ENCODE measurements at places on chromosomes 4 and X.

DNA sequence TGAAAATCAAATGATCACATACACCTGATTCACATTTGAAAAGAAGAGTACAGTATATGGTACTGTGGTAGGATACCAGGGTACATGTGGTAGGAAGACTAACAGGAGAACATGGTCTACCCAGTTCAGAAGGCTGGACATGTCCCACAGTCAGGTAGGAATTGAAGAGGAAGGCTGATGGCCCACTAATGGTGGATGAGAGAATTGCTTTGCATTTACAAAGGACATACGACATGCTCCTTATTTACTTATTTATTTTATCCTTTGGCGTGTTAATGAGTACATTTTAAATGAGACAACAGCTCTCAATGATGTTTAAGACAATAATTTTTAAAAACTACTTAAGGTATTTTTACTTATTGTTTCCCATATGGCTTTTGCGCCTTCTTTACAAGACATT, 106.7 kb upstream of the BMP2K start:
- no peak for DNase-seq

DNA sequence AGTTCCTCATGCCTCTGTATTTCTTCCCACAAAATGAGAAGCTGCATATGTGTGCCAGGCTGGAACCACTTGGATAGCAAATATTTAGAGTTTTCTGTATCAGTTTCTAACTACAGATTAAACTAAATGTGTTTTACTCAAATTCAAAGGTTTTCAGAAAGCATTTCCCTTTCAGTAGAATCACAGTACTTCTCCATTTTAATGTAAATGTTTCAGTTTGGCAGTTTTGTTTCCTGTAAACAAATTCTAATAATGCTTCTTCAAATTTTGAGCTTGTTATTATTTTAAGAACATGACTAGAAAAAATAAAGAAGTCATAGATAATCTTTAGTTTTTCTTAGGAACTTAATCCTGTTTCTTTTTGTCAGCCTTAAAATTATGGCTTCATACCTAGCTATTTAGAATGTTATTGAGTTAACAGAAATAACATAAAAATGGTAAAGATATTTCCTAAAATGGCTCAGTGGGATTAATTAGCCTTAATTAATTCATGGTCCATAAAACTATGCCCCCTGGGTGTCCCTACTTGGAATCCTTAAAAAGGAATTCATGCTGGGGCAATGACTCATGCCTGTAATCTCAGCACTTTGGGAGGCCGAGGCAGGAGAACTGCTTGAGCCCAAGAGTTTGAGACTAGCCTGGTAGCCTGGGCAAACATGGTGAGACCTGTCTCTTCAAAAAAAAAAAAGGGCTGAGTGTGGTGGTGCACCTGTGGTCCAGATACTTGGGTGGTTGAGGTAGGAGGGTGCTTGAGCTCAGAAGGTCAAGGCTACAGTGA, 83.8 kb upstream of the GPR34 start:
- no peak for DNase-seq

GRCh38 chr4:35709080-35709479, 535.2 kb downstream of the ARAP2 start:
- no peak for DNase-seq

- no peak for DNase-seq
Measured at GRCh38 chrX:40007131-40007755, 90.5 kb downstream of the BCOR start.

- no peak for DNase-seq
Measured at GRCh38 chr4:85452058-85452731, 22.8 kb upstream of the ARHGAP24 start.

DNA sequence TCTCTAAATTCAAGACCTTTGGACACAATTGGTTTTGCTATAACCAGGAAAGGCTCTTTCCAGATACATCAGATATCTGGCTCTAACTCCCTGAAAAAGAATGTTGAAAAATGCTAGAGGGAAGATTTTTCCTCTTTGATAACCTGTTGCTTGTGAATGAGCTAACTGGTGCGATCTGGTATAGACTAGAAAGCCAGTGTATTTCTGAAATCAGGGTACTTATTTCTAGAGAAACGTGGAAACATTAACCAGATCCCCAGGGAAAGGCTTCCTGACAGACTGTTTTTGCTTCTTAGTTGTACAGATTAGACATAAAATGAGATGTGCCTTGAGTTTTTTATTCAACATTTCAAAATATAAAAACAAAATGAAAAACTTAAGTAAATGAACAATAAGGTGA, 107.7 kb downstream of the NPNT start:
- DNase-seq, result no peak

- DNase-seq, result no peak
Measured at GRCh38 chr4:88985088-88985773, 71.8 kb downstream of the FAM13A start.

- DNase-seq, result no peak
Measured at GRCh38 chr4:79598801-79599200, 190.8 kb upstream of the GK2 start.

- no peak for DNase-seq
Measured at GRCh38 chr4:116358633-116359222, 726.6 kb downstream of the TRAM1L1 start.

GRCh38 chr4:153591441-153591840, 92.6 kb upstream of the TLR2 start:
- no peak for DNase-seq

GRCh38 chr4:73914071-73914470, 44.9 kb downstream of the CXCL1 start:
- no peak for DNase-seq

GRCh38 chr4:76518241-76518640, 83.2 kb downstream of the SHROOM3 start:
- no peak for DNase-seq

DNA sequence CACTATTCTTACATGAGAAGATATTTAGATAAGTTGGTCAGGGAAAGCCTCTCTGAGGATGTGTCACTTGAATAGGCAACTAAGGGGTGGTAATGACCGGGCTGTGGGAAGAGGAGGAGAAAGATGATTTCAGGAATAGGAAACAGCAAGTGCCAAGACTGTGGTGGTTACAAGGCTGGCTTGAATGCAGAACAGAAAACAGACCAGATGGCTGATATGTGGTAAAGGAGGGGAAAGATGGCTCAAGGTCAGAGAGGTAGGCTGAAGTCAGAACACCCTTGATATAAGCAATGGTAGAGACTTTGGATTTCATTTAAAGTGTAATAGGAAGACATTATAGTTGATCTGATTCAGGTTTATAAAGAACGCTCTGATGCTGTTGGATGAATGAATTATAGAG, 15.0 kb downstream of the TLR7 start:
- DNase-seq, result no peak

DNA sequence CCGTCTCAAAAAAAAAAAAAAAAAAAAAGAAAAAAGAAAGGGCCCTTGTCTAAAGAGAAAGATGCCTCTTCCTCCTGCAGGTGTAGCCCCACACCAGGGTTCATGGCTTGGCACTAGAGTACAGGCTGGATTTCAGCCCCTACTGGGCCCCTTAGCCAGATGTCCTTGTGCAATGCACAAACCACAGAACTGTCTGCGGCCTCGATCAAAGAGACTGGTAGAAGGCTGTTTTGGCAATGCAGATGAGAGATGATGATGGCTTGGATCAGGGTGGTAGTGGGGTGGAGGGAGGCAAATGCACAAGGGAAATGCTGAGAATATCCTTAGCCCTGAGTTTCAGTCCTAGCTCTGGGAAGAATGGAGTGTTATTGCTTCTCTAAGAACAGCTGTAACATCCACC, 26.5 kb upstream of the TSR2 start:
- no peak for DNase-seq

DNA sequence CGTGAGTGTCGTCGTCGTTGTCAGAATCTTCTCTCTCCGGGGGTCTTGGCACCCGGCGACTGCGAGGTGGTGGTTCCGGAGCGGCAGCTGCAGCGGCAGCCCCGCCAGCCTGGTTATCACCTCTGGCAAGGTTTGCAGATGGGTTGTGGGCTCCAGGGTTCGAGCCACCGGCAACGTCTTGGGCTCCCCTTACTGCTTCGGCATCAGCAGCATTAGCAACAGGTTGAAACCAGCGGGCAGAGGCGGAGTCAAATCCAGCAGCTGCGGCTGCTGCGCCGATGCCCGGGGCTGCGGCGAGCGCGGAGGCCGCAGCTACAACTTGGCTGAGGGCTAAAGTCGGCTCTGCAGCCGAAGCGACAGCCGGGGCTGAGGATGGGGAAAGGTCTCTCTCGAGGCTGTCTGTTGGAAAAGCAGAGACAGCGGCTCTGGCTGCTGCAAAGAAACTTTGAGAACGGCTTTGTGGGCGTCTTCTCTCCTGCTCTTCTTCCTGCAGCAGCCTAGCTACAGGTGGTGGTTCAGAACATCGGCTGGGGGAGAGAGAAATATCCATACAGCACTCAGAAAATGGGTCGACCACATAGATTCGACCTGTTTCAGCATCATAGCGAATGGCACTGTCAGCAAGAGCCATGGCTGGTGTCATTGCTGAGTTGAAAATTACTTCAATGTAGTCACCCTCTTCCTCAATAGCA, 3.6 kb downstream of the IRS4 start:
- peak; percentile 37 for DNase-seq

- no peak for DNase-seq
Measured at GRCh38 chr4:130197946-130198345, 1102.0 kb downstream of the C4orf33 start.

DNA sequence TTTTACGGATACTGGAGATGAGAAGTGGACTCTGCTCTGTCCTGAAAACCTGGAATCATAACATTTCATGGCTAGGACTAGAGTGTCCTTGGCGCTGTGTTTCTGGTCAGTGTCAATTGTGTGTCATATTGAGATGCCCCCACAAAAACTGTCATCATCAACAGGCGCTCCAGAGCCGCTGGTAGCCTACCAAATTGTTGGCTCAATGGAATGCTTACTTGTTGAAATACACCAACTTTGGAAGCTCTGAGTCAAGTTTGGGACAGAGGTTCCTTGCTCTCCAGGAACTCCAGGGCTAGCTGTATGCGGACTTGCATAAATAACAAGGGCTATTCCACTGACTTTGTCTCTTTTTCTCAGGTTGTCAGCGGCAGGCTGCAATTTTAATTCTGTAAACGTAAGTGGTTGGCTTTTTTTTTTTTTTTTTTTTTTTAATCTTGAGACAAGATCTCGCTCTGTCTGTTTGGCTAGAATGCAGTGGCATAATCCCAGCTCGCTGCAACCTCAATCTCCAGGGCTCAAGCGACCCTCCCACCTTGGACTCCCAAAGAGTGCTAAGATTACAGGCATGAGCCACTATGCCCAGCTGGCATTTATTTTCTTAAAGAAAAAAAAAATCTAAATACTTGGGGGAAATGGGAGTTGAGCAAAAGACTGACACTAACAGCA, 871 bp upstream of the HPGD start:
- no peak for DNase-seq

GRCh38 chr4:119138046-119138445, 2.4 kb downstream of the MYOZ2 start:
- no peak for DNase-seq

DNA sequence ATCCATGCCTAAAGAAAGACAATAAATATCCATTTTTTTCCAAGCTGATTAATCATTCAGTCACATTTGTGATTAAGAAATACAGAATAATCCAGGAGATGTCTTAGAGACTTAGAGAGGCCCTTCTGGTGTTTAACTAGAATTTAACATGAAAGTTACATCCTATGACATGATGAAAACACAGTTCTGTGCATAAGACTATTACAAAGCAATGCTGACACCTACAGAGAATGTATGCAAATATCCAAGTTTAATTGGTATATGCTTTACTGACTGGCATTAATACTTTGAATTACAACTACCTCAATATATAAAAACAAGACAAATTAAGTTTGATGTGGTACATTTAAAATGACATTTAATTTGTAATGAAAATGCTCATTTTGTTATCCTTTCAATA, 17.8 kb upstream of the TLL1 start:
- peak; percentile 4 for DNase-seq

- no peak for DNase-seq
Measured at GRCh38 chr4:153016592-153016991, 80.5 kb downstream of the FHDC1 start.

DNA sequence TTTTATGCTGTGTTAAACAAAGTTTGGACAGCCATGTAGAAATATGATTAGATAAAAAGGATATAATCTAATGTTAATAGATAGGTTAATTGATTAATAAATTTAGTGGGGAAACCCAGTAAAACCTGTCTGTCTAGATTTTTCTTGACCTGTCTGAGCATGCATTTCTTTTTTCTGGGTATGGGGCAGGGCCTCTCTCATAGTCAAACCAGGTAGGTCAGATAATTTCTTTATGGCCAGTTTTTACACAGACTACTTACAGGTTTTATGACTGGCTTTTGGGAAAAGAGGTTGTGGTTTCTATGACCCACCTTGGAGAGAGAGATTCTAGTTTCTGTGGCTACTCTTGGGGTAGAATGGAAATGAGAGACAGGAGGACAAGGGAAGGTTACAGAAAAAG, 135.6 kb upstream of the EPHA5 start:
- DNase-seq, result no peak

DNA sequence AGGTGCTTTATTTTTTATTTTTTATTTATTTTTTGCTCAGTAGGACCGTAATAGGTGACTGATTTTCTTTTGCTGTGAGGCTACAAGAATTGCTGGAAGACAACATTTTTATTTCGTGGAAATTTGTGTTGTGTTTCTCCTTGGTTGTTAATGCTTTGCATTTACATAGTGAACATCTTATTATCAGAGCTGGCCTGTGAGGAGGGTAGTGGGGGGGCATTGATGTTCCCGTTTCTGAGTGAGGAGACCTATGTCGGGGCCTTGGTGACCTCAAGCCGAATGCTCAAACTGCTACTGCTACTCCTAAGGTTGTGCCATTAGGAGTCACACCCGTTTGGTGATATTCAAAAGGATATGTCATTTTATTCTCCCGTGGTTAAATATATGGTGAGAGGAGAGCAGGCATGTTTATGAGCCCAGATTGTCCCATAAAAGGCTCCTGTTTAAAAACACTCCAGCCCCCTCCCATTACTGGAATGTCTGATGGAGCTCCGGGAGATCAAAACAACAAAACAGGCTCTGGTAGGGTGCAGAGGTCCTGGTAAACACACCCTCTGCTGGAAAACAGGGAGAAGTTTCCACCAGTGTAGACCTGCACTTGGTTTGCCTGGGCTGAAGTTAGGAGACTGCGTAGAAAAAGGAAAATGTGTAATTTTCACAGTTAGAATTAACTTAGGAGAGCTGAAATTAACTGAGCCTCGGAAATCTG, 5.6 kb downstream of the PDGFRA start:
- DNase-seq, result no peak

GRCh38 chrX:2490634-2491033, 10.1 kb downstream of the DHRSX start:
- DNase-seq, result no peak

- DNase-seq, result no peak
Measured at GRCh38 chr4:110625576-110626257, 2.8 kb upstream of the PITX2 start.

DNA sequence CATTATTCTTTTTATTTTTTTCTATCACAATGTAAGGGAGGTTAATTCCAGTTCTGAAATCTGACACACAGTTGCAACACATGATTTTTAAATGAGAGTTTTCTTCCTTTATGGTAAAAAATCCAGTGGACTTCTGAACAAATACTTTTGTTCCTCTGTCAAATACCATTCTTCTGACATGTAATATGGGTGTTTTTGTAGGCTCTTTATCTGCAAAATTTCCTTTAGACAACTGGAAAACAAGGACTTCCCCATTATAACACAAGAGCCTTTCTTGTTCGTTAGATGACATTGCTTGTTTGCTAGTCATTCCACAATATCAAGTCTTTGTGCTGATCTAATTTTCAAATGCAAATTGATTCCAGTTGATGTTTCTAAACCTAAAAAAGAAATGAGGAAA, 7.7 kb downstream of the FANCB start:
- no peak for DNase-seq

- DNase-seq, result no peak
Measured at GRCh38 chr4:74369855-74370254, 4.9 kb downstream of the EREG start.

GRCh38 chr4:26574563-26574962, 9.3 kb upstream of the TBC1D19 start:
- DNase-seq, result no peak

- no peak for DNase-seq
Measured at GRCh38 chr4:121898150-121898549, 27.9 kb upstream of the BBS7 start.
